ENCODE measurements at places on chromosomes 1 and 21.

DNA sequence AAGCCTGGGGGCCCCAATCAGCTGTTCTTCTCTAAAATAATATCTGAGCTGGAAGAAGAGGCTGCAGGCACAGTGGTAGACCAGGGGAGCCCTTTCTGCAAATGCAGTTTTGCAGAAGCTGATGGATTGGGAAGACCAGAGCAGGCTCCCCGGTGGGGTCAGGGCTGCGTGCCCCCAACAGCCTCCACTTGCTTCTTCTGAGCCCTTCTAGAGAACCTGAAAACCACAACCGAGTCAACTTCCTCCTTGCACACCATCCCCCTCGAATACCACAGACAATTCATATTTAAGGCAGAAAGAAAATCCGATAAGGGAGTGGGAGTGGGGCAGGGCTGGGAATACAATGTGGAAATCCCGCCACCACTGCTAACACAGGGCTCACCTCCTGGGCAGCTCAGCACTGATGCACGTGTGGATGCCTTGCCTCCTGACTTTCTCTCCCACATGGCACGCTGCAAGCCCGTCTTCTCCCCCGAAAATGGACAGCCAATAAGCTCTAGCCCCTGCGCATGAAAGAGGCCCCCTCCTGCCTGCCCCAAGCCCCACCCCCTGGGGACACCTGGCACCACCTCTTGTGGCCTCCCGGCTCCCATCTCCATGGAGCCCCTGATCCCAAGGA, 25.4 kb upstream of the ALDH4A1 start:
- no peak for DNase-seq

GRCh38 chr1:184185347-184185746, 133.8 kb downstream of the TSEN15 start:
- DNase-seq: no peak

DNA sequence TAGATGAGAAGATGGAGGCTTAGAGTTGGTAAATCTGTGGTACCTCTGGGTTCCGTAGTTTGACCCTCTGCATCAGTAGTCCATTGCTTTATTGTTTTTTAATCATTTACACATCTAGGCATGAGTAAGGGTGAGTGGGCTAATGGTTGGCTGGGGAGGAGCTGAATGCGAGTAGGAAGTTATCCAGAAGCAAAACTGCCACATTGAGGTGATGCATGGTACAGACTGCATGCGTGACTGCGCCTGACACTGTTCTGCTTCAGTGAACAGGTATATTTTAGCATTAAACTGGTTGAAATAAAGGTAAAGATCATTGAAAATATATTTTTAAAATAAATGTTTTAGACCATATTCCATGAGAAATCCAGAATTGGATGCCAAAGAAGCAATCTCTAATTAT, 4.4 kb downstream of the DNAJC16 start:
- DNase-seq: no peak

- DNase-seq: no peak
These were observed 15.2 kb upstream of the LGALS8 start for GRCh38 chr1:236508593-236509027.

DNA sequence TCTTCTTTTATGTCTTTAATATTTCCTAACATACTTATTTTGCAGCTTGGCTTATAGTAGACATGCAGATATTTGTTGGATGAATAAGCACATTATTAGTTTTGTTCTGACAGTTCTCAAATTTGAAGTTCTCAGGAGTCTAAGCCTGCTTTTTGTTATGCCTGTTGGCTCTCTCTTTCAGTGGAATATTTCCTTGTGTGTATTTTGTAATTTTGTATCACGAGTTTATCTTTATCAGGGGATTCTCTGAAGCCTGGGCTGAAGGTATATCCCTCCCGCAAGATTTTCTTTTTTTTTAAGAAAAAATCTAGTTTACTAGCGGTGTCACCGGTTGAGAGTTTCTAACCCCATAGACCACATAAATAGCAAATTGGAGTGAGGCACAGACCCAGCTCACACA, 105.9 kb downstream of the RGL1 start:
- no peak for DNase-seq

GRCh38 chr1:3956527-3957170, 56.6 kb upstream of the C1orf174 start:
- no peak for DNase-seq

DNA sequence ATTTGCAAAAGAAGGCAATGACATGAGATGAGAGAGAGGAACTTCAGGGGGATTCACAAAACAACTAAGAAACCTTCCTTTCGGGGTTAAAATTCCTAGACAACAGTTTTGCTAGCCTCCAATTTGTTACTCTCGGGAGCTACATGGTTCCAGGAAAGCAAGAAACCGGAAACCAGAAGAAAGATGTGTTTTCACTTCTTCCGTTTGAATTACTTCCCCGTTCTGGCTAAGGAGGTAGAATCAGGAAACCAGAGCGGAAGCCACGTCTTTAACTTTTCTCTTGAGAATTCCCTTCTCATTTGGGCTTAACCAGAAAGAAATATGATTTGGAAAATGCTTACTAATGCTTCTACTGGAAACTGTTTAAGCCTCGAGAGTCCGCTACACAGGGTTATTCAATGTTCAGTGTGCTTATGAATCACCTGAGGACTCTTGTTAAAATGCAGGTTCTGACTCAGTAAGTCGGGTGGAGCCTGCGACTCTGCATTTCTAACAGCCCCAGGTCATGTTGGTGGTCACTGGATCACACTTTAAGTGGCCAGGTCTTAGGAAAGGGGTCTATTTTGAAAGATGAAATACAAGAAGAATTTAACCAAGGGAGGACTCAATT, 43.5 kb upstream of the MCOLN3 start:
- DNase-seq: no peak

- no peak for DNase-seq
These were observed 104.6 kb upstream of the LBR start for GRCh38 chr1:225532240-225532944.

DNA sequence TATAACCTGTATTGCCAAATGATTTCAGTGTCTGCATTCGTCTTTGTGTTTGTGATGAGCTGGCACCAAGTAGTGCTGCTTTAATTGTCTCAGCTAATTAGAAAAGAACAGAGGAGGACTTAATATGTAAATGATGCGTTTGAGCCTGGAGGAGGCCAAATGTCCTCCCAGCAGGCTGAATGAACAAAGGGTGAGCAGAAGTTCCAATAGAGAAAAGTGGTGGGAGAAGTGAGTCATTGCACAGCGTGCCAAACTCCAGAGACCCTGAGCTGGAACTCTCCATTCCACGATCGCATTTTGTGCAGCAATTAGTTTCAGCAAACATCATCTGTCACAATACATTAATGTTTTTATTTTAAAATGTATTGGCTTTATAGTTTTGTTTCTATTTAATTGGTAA, 17.9 kb downstream of the ETV3L start:
- DNase-seq: no peak

DNA sequence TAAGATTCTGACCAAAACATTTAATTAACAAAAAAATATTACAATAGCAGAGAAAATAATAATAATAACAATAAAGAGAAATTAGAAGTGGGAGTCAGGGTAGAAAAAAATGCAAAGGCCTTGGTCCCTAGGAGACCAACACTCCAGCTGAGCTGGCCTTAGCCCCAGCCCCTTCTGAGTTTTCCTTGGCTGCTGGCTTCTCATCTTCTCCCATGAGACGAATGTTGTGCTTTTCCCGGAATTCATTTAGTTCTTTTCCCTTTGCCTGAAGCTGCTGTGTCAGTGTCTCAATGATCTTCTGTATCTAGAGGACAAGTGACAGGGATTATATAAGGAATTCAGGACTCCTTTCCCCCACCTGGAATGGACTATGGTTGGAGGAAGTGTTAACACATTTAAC, 2.4 kb downstream of the KLHDC9 start:
- no peak for DNase-seq

DNA sequence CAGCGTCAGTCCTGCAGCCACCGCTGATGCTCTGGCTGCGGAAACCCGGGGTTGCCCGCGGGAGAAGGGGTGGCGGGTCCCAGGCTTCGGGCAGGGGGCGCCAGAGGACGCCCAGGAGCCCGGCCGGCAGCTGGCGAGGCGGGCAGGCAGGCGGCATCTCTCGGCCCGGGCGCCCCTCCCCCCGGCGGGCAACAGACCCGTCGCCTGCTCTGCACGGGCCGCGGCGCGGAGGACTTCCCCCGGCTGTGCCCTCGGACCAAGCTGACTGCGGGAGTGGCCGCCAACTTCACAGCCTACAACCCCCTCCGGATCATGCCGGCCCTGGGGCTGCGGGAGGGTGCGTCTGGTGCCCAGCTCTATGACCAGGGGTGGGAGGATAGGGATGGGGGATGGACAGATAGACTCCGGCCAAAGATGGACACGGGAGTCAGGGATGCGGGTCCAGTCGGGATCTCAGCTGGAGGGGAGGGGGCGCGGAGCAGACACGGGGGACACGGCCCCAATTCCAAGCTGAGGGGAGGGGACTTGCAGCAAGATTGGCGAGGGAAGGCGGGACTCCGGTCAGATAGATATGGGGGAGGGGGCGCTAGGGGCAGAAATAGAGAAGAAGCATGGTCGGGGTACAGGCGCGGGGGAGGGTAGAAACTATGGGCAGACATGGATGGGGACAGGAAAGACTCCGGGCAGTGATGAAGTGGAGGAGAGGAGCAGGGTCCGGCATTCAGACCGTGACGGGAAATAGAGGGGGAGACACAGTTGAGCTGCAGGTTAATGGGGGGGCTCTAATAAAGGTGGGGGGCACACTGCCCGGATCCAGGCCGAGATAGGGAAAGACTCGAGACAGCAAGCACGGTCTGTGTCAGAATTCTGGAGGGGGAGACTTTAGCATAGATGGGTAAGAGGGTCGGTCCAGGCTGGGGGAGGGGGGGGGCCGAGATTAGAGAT, 1.1 kb downstream of the ADGRB2 start:
- DNase-seq: peak; percentile 66

DNA sequence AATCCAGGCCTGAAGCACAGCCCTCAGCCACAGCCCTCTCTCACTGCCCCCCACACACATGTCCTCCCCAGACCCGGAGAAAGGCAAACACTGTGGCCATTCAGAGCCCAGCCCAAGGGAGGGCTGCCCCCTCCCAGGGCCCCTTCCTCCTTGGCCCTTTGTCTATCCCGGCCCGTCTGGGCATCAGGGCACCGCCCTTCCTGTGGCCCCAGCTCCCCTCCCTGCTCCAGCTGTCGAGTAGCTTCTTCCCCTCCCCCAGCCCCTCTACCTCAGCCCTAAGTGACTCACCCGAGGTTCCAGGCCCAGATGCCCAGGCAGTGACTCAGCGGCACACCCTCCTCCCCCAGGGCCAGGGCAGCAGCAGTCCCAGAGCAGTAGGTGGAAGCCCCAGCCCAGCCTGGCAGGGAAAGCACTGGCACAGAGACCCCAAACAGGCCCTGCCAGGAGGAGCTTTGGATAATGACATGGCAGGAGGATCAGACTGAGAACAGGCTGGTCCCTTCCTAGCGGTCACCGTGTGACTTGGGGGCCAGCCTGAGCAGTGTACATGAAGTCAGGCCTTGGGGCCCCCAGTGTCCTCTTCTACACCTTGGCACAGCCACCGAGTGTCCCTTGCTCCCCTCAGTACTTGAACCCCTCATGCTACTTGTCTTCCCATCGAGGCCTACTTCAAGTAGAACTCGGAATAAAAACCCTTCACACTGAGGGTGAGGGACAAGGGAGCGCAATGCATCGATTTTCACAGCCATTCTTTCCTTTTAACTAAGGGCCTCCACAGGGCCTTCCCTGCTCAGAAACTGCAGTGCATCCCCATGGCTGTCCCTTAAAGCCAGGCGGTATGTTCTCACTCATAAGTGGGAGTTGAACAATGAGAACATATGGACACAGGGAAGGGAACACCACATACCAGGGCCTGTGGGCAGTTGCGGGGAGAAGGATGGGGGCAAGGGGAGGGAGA, 1.0 kb upstream of the S100A2 start:
- peak; percentile 81 for DNase-seq

DNA sequence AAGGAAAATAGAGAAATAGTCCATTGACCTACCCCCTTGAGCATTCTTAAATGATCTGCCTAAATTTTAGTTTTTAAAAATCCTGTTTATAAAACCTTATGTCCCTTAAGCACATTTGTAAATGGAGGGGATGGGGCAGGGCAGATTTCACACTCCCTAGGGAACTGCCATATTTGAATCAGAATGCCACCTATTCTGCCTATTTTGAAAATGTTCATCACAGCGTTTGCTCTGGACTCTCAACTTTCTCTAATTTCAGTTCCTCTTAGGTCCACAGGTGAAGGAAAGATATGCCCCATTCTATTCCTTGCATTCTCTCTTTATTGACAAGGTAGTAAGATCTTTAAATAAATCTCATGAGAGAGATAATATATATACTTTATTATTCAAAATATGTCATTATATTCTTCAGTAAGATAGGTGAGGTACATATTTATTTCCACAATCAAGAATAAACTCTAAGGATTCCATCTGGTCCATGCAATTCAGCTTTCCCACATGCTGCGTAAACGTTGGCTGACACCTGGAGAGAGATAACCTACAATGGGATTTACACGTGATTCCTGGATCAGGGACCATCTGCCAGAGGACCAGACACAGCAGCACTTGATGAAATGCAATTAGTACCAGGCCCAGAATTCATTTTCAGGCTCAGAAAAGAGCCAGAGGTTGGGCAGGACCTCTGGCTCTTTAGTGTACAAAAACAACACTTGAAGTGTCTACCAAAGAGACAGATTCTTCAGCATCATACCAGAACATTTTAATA, 1.2 kb upstream of the LPGAT1 start:
- no peak for DNase-seq

- DNase-seq: no peak
These were observed 144.5 kb downstream of the PBX1 start for GRCh38 chr1:164703463-164703862.

GRCh38 chr1:59378621-59379370, 81.9 kb downstream of the FGGY start:
- DNase-seq: no peak

DNA sequence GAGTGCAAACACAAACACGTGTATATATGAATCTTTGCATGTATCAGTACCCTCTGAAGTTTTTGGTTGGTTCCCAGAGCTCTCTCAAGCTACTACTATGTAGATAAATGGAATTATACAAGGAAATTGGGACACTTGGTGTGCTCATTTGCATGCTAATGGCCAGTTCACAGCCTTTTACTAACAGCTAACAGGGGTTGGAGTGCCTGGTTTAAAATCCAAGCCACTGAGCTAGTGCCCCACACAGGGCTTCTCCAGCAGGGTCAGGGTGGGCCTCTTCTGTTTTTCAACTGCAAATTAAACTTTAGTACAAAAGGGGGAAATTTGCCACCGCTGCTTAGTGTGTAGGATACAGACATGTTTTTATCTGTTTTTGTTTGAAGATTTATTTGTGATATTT, 121.0 kb downstream of the ATP5PO start:
- no peak for DNase-seq

DNA sequence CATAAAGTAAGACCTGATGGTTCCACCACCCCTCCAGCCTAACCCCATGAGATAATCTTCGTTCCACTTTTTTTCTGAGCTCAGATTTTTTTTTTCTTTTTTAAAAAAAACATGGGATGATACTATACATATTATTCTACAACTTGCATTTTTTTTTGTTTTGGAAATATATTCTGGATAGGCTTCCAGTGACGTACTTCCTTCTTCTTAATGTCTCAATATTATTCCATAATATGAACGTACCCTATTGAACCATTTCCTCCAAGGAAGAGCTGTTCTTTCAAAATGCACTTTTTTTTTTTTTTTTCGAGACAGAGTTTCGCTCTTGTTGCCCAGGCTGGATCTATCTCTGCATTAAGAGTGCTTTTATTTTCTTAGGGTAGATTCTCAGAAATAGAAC, 1.5 kb downstream of the EDEM3 start:
- no peak for DNase-seq

All from testis (tissue), 5 donors.